ENCODE measurements at places on chromosomes 3 and 15.

DNA sequence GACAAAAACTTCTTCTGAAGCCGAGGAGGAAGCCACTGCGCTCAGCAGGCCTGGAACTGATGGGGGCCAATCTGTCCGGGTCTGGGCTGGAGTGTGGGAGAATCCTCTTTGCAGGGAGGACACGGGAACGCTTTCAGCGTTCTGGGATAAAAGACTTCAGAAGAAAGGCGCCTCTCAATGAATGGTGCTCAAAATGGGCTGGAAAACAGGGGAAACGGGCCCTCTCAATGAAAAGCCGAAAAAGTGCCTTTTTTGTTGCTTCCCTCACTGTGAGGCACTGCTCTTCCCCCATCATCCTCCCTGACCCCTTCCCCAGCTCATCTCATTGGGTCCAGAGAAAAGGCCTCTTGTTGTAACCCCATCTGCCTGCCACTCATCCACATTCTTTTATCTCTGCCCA is 119.5 kb upstream of the LRIG1 start:
- no peak for DNase-seq

DNA sequence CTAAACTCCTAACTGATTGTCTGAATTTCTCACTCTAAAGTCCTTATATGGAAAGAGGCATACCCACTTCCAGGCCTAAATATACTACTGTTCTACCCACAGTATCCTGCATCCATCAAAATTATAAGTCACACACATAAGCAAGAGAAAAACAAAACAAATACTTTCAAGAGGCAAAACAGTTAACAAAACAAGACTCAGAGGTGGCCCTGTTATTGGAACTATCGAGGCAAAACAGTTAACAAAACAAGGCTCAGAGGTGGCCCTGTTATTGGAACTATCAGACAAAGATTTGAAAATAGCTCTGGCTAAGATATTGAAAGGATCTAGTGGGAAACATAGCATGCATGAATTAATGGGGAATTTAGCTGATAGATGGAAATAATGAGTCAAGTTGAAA is 224.2 kb upstream of the CGNL1 start:
- no peak for DNase-seq

- DNase-seq: no peak
Measured at GRCh38 chr3:172688588-172688987, 22.3 kb downstream of the NCEH1 start.

DNA sequence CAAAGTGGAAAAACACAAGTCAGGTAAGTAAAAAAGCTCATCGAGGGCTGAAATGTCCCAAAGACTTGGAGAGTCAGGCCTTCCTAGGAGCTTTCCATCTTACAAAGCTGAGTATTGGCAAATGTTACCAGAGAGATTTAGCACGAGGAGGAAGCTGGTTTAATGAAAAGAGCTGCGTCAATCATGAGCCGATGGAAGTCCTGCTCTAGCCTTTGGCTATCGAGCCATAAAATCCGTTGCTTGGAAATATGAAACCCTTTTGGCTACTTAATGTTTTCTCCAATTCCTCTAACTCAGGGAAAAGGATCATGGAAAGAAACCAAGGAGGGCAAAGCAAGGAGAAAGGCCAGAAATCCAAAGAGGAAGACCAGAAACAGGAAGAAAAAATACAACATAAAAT is 1074.6 kb downstream of the FHIT start:
- DNase-seq: no peak

DNA sequence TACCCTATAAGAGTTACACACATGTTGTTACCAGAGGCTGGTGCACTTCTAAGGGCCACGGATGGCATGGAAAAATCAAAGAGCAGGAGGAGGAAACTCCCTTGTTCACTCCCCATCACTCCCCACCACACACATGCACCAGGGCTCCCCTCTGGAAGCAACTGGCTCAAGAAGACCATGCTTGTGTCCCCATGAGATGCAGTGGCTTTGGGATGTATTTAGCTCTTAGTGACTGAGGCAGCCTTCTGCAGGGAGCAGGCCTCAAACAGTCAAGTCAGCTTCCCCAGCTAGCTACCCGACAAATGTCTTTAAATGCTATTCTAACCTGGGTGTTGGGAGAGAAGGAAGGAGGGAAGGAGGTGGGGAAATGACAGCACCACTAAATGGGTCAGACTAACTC is 32.9 kb upstream of the RAD18 start:
- no peak for DNase-seq

- DNase-seq: no peak
Measured at GRCh38 chr15:68700455-68701123, 120.1 kb downstream of the ANP32A start.

DNA sequence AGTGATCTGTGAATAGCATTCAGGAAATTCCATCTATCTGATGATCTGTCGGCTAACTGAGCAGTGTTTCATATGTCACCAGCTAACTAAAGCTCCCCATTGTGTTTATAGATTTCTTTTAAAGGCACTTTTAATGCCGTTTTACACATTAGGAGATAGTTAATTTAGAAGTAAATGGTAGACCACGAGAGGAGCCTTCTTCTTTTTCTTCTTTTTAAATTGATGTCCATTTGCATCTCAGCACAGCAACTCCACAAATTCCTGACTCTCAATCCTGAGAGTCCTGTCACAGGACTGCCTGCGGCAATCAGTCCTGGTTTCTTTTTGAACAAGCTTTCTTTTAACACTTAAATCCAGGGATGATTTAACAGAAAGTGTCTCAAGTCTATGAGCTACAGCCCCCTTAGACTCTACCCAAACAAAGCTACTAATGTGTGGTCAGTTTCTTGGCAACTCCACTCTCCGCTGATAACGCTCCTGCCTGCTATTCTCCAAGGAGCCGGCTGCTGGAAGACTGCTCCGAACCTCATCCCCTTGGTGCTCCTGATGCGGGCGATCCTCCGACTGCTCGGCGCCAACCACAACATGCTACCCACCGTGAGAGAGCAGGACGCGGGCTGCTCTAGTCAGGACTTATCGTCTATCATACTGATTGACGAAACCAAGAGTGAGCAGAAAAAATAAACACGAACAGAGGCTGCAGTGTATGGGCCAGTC is 421.4 kb downstream of the MECOM start:
- DNase-seq: no peak

DNA sequence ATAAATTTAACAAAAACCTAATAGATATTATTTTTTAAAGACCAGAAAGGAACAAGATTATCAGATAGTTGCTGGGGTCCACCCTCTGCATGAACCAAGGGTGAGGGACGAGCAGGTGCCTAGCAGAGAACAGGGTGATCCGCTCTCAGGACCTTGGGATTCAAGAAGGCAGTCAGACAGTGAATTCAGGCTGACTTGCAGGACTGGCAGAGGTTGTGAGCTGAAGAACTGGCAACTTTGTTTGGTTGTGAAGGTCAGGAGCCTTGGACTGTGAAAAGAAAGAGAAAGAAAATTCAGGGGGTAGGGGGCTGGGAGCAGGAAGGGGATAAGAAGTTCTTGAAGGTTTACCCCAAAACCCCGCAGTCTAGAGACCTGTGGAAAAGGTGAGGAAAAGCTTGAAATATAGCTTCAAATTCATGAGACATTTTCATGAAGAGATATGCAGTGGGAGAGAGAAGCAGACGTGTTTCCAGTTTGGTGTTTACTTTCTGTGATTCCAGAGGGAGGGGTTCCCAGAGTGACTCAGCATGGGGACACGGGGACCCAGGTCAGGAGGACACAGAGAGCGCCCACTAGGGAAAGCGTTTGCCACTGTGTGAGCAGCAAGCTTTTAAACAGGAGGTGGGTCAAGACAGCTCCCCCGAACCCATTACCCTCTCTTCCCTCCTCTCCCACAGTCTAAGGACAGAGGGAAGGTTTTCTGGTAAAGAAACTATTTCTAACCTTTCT is 217.2 kb upstream of the UMPS start:
- DNase-seq: no peak

DNA sequence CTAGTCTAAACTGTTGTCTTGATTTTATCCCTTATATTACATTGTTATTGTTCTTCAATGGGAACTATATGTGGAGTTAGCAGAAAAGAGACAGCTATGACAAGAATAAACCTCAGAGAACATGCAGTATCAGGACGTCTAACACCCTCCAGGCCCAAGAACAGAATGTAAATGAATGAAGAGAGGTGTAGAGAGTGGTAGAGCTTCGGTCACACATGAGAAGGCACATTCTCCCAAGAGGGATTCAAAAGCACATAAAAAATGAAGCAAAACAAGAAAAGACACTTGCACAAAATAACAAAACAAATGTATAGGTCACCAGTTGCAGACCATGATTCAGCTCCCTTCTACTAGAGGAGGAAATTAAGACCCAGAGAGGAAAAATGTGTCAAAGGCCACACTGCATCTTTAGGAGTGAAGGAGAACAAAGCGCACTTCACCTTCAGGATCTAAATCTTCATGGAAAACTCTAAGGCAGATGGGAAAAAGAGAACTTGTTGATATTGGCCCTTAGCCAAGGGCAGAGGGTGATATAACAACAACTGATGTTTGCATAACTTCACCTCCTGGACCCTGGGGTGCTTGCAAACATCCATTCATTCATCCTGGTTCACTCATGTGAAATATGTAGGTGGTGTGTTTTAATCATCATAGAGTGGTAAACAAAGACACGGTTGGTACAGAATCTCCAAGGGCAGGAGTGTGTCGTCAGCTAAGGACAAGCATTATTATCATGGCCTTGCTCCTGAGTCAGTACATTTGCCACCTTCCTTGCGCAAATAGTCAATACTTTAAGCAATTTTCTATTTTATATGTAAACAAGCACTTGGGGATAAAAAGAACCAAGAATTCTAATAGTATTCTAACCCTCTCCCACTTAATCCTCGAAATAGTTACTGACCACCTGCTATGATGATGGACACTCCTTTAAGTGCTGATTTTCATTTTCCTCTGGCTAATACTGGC is 8.8 kb downstream of the NEK10 start:
- no peak for DNase-seq

- DNase-seq: no peak
Measured at GRCh38 chr3:122263974-122264588, 61.0 kb upstream of the CSTA start.

- DNase-seq: no peak
Measured at GRCh38 chr3:186216900-186217819, 108.3 kb upstream of the ETV5 start.

GRCh38 chr3:47376393-47376792 is 4.4 kb upstream of the PTPN23 start:
- no peak for DNase-seq

- no peak for DNase-seq
Measured at GRCh38 chr15:90813796-90814190, 54.6 kb upstream of the FURIN start.

GRCh38 chr3:98730338-98730737 is 32.8 kb upstream of the ST3GAL6 start:
- DNase-seq: no peak

DNA sequence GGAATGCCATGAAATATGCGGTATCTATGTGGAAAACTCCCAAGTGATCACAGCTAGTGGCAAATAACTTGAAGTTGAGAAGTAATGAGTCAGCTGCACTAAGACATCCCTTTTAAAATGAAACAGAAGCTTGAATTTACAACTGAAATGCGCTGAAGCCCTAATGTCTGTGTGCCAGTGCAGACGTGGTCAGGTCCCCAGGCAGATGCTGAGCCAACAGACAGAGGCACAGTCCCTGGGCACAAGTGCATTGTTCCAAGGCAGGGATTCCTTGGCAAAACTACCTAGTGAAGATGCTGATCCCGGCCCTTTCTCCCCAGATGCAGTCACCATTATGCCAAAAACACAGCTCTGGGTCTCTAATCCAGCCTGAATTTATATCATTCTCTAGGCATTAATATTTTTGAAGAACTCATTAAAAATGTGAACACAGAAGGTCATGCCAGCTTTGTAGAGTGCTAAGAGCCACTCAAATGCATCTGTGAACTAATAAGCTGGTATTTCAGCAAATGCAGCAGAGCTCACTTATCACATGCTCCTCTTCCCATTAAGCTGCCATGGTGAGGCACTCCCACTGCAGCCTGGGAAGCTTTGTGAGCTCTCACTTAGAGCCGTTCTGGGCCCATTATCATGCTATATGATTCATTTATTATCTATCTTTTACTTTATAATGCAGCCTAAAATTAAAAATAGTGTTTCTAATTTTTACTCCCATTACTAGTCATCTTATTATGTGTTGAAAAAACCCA is 200.1 kb downstream of the GABRB3 start:
- DNase-seq: no peak

GRCh38 chr15:73906346-73907034 is 19.8 kb upstream of the LOXL1 start:
- no peak for DNase-seq

GRCh38 chr3:134274571-134274970 is 23.9 kb upstream of the RYK start:
- no peak for DNase-seq

DNA sequence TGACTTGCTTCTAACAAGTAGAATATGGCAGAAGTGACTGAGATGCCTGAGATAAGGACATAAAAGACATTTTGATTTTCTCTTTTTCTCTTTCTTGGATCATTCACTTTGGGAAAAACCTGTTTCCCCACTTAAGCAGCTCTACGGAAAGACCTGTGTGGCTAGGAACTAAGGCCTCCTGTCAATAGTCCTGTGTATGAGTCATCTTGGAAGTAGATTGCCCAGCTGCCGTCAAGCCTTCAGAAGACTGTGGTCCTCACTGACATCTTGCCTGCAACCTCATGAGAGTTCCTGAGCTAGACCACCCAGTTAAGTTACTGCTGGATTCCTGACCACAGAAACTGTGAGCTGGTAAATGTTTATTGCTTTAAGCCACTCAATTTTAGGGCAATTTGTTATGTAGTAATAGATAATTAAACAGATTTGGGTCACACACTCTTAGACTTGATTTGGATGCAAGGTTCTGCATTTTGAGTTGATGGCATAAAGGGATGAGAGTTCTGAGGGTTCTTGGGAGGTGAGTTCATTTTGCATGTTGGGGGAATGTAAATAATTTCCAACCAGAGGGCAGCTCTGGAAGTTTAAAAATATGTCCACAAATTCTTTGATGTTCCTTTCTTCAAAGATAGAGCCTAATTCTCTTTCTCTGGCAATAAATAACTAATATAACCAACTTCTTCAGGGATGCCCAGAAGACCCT is 229.2 kb downstream of the SQOR start:
- no peak for DNase-seq

- DNase-seq: no peak
Measured at GRCh38 chr3:187966096-187966495, 187.9 kb upstream of the LPP start.

GRCh38 chr15:93321881-93322282 is 232.9 kb upstream of the RGMA start:
- DNase-seq: no peak
